ENCODE measurements at places on chromosomes 16 and 17.

GRCh38 chr17:64515419-64515818, 8.6 kb downstream of the CEP95 start:
- no peak for DNase-seq

DNA sequence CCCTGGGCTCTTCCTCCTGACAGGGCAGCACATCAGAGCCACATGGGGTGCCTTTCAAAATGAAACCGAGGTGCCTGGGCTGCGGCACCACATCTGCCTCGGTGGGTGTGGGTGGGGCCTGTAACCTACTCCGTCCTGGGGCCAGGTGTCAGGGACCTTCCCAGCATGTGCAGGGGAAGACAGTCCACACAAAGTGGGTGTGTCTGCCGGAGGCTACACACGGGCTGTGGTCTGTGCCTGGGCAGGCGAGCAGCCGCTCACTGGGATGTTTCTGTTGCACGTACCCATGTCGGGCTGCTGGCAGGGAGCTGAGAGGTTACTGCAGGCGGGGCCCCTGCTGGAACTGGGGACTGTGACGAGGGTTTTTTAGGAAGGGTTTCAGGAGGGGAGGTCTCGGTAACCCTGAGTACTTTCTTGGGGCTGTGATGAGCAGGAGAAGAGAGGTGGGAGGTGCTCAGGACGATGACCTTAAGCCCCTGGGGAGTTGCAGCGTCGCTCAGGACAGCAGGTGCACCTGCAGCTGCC, 351.2 kb downstream of the SEC14L1 start:
- DNase-seq, result no peak

GRCh38 chr17:81601525-81602120, 35.3 kb downstream of the NPLOC4 start:
- DNase-seq, result no peak

DNA sequence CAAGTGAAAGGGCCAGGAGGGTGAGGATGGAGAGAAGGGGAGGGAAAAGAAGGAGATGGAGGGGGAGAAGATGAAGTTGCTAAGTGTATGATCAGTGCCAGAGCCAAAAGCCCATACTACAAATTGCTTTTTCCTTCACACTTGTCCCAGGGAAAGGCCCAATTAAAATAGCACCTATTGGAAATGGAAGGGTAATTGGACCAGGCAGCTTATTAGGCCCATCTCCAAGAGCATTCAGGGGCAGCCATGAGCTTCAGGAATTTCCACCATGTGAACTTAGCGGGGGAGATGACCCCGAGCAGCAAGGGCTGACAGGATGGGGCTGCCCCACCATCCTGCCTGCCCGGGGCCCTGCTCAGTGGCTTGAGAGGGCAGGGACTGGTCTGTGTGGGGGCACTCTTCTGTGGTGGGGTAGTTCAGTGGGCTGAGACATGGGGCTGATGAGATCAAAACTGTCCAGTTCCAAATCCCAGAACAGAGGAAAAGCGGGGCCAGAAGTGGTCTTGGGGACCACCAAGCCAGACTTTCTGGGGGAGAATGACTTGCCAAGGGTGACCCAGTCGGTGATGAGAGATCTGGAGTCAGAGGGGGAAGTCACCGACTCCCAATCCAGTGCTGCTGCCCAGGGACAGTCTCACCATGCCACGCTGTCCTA, 27.5 kb downstream of the GOSR2 start:
- no peak for DNase-seq

DNA sequence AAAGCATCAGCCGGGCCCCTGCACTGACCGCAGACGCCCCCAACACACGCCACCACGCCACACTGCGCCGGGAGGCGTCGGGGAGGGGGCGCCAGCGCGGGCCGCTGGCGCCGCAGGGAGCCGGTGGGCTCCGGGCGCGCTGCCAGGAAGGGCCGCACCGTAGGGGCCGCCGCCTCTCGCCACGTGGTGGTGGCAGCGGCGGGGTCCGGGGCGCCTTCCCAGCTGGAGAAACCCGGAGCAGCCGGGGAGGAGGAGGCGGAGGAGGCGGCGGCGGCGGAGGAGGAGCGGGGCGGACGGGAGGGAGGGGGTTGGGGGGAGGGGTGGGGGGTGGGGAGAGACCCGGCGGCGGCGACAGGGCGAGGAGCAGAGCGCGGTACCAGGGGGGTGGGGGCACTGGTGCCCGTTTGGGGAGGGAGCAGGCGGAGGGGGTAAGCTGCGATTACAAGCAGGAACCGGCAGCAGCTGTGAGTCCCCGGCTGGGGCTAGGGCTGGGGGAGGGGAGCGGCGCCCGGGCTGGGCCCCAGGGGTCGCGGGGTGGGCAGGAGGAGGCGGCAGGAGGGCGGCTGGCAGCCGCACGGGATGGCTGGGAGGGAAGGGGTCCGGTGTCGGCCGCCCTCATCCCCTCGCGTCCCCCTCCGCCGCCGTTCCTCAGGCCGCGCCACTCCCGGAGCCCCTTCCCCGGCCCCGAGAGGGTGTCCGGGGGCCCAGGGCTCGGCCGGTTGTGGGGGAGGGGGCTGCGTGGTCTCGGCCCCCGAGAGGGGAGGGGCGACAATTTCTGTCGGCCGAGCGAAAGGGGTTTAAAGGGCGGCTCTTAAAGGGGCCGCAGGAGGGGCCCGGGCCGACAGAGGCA, at the start of gene TBKBP1:
Gene TBKBP1, plus strand, starts transcription at position 431 of the 850 bp plus-strand sequence. CDS start 1,952 bp downstream, outside the sequence.
- DNase-seq, result peak; percentile 41

DNA sequence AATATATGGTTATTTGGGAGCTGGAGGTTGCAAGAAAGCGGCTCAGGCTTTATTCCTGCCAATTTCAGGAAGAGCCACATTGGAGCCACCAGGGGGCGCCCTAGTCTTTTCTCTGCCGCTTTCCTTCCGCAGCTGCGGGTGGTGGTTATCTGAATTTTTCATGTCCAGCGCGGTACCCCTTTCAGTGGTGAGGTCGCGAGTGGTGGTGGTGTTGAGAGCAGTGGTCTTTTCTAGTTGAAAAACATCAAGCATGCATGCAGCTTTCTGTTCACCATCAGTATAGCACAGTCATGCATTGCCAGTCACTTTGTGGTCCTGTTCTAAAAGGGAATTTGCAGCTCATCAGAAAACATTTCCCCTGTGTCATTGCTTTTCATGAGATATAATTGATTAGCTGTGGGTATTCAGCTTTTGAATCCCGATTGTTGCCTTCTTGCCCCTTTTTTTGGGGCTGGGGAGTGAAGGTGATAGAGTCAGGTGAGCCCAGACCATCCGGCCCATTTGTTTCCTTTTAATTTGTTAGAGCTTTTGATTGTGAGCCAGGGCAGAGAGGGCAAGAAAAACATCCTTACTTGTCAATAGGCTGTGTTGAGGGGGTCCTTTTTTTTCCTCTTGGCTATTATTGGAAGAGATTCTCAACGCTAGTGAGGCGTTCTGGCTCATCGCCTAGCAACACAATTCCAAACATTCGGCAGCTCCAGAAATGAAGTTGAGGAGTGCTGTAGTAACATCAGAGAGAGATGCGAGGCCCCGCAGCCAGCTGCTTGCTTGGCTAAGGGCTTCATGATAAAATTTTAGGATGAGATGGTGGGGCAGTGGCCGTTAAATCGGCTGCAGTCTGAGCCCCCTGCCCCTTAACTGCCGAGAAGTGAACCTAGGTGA, 119.0 kb downstream of the SNX29 start:
- DNase-seq, result peak; percentile 47

DNA sequence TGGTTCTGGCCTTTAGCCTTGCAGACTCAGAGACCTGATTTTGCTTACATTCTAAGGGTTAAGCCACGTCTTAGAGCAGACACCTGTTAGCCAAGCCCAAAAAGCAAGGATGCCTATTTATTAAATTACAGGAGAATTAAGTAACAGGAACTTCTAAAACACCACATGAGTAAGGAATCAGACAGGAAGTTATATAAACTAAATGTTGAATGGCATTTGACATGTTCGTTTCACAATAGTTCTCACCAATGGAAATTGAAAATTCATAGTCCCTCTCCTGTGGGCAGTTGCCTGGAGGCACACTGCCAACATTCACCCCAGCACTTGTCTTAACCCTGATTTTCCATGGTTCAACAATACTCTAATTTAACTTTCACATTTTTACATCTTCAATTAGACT, 9.0 kb downstream of the KRTAP9-7 start:
- DNase-seq, result no peak

DNA sequence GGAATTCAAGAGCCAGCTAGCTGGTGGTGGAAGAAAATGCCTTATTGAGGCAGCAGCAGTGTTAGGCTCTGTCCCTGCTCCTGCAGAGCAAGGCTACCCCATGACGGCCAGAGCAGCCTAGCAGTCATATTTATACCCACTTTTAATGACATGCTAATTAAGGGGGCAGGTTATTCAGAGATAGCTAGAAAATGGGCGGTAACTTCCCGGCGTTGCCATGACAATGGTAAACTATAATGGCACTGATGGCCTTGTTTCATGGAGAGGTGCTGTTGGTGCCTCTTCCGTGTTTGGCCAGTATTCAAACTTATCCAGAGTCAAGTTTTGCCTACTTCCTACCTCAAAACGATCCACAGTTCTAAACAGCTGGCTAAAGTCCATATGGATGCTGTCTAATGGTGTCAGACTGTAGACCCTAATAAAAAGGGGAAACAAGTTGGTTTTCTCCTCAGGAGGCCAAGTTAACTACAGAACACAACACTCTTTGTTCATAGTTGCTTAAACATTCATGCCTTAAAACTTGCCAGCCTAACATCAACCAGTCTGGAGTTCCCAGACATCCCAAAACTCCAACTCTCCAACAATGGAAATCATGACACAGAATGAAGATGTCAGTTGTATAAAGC, 3.7 kb upstream of the SCNN1B start:
- no peak for DNase-seq

DNA sequence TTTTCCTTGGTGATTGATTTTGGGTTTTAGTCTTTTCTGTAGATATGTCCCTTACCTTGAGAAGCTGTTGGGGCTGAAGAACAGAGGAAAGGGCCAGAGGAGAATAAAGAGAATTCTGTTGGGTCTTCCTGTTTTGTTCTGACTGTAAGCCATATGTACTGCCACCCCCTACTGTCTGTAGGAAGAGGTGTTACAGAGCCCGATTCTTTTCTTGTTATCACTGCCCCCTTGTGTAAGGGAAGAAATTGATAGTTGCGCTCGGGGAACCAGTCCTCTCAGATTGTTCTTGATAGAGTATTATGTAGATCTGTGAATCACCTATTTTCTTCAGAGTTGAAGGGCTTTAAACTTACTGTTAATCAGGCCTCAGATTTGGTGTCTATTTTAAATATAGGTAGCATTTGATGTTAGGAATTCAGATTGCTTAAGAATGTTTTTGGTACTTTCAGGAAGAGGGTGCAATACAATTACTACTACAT, 2.4 kb downstream of the TANC2 start:
- DNase-seq, result peak; percentile 10

DNA sequence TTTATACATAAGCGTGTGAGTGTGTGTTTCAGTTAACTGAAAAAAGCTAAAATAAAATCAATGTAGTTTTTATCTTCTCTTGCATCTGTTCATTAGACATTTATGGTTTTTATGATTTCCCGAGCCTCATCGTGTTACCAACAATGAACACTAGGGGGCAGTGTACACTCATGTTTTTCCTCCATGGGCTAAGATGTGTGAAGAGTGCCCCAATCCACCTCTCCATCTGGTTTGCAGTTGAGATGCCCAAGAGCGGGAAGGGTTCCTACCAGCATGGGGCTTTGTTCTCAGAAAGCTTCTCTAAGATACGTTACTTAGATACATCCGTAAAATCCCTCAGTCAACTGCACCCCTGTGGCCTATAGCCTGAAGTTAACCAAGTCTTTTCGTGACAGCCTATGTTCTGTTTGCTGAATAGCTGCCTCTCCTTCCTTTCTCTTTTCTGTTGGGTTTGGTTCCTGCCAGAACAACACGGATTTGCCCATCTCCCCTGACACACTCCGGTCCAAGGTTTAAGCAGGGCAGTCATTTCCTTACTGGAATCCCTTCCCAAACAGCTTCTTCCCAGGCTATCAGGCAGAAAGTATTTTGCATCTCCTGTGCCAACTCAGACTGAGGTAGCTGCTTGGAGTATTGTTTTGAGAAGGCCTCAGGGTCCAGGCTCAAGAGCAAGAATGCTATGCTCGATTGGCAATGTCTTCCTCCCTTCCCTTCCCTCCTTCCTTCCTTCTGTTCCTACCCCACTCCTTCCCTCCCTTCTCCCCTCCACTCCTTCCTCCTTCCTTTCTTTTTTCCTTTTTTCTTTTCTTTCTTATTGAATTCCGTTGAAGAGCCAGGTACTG, 12.9 kb upstream of the ELAC2 start:
- DNase-seq, result peak; percentile 6

DNA sequence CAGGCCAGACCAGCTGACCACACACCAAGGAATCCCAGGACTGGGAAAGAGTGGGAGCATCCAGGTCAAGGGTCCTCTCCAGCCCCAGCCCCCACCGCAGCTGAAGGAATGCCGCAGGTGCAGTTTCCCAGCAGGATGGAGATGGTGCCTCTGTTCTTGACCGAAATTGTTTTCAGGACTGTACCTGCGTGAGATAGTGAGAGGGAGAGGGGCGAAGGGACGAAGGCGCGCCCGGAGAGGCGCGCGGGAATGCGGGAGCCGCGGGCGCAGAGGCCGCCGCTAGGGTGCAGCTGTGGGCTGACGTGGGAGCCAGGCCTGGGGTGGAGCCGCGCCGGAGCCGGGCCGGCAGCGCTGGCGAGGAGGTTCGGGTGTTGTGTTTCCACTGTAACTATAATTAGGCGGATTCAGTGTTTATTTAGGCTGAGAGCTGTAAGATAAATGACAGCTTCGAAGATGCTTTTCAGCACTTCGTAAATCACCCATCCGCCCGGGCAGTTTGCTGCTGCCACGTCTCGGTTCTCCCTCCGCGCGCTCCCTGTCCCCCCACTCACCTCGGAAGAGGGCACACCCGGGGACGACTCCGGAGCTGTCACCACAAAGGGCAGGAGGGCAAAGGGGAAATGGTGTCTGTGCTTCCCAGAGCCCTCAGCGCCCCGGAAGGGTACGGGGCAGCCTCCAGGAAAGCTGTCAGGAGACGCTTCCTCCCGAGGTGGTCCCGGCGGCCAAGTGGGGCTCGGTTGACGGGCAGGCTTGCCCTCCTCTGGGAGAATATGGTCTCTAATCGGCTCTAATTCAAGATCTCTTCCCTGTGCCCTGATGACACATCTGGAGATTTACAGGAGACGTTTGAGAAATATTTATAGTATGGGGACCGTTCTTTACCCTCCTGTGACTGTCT, 38.2 kb downstream of the HOXB1 start:
- peak; percentile 53 for DNase-seq

DNA sequence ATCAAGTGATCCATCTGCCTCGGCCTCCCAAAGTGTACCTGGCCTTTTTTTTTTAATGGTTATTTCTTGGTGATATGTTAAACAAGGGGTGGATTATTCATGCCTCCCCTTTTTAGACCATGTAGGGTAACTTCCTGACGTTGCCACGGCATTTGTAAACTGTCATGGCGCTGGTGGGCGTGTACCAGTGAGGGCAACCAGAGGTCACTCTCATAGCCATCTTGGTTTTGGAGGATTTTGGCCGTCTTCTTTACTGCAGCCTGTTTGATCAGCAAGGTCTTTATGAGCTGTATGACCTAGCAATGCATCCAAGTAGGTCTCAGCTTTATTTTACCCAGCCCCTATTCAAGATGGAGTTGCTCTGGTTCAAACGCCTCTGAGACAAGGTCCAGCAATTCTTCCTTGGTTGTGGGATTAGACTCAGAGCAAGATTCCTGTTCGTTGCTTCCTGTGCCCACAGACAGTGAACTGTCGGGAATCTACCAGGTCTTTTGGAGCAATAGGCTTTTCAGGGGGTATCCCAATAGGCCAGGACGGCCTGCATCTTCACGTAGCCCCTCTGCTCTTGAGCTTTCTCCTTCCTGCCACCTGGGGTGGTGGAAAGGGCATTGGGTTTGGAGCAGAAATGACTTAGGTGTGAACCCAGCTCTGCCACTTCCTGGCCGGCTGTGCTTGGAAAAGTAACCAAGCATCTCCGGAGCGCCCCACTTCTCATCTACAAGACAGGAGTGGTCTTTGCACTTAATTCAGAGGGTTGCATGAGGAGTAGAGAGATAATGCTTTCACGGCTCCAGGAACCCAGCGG, 52.9 kb upstream of the SEC14L1 start:
- DNase-seq, result no peak

GRCh38 chr17:3678095-3678820, 9.6 kb downstream of the EMC6 start:
- DNase-seq, result no peak
